Stimulated activated CD8-positive, alpha-beta memory T cell treated with anti-CD3 and anti-CD28 coated beads, Interleukin-15, amount 100 ng/mL, for 4 hours (primary cell): ENCODE measurements at places on chromosomes 1 and 21.

DNA sequence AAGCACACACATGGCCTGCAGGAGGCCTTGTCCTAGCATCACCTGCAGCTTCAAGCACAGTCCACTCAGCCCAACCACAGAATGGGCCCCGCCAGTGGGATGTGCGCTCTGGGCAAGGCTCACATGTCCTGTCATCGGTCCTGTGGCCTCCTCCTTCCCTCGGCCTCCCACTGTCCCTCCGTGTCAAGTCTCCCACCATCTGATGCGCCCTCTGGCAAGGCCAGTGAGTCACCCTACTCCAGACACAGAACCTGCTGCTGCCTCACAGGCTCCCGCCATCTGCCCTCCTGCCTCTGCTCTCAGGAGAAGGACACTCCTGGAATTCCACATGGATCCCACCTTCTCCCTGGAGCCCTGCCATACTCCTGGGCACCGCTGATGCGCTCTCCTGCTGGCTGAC, 14.2 kb downstream of the KCNAB2 start:
- no peak for DNase-seq

DNA sequence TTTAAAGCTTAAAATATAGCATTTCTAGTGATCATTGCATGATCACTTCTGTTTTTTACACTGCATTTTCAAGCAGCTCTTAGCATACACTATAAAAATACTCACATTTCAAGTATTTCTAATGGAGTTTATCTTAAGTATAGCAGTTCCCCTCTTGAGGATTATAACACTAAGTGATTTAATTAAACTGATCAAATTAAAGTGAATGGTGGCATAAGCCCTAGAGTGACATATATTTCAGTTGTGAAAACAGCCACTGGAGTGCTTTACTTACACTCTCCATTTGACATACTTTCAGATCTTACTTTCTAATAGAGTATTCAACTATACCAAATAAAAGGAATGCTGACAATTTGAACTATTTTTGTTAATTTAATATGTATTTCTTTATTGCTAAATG, 623.3 kb upstream of the TMPRSS15 start:
- no peak for DNase-seq

- DNase-seq = no peak
Observed at GRCh38 chr1:226649780-226650179, 89.3 kb downstream of the ITPKB start.

- no peak for DNase-seq
Observed at GRCh38 chr1:230545181-230545580, 97.1 kb upstream of the COG2 start.

- no peak for DNase-seq
Observed at GRCh38 chr1:87291107-87291506, 37.6 kb upstream of the LMO4 start.

- no peak for DNase-seq
Observed at GRCh38 chr1:162229549-162229948, 147.1 kb downstream of the SPATA46 start.

DNA sequence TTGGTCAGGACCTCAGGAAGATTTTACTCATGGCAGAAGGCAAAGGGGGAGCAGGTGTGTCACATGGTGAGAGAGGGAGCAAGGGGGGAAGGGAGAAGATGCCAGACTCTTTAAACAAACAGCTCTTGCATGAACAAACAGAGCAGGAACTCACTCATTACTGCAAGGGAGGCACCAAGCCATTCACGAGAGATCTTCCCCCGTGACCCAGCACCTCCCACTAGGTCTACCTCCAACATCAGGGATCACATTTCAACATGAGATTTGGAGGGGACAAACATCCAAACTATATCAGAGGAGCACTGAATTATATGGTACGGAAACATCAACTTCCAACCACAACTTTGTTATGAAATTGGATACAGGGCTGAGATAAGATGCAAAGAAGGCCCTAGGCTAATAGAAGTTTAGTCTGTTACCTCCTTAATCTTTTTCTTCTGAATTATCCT, 164.9 kb downstream of the ST6GALNAC3 start:
- DNase-seq = no peak

DNA sequence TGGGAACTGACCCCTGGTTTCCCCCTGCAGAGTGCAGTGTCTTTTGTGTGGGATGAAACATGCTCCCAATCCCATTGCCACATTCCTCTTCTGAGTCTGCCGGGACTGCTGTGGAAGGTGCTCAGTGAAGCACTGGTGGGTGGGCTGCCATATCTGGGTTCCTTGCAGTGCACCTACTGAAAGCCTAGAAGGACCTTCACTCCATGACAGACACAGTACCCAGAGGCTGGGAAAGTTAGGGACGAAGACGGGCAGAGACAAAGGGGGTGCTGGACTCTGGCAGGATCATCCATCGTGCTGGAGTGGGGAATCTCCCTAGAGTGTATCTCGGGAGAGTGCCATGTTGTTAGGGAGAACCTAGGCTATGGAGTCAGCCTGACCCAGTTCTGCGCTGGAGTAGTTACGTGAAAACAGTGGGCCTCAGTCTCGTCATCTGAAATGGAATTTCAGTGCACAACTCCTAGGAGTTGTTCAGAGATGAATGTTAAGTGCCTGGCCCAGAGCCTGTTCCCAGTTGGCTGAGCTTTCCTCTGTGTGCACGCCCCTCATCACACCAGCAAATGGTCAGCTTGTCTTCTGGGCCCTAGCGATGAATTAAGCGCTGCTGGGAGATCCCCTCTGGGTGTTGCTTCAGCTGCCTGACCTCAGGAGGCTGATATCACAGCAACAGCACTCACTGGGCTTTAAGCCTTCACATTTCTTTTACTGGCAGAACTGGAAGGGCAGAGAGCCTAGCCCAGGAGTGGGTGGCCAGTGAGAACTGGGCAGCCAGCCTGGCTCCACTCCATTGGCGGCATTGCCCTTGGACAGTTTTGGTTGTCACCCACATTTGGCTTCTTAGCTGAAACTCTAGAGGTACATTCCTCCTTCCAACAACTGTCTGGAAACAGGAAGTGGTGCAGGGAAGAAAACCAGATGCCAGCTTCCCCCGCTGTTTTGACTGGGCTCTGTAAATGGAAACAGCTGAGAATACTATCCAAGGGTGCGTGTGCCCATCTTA, 479.8 kb upstream of the VAMP3 start:
- no peak for DNase-seq

DNA sequence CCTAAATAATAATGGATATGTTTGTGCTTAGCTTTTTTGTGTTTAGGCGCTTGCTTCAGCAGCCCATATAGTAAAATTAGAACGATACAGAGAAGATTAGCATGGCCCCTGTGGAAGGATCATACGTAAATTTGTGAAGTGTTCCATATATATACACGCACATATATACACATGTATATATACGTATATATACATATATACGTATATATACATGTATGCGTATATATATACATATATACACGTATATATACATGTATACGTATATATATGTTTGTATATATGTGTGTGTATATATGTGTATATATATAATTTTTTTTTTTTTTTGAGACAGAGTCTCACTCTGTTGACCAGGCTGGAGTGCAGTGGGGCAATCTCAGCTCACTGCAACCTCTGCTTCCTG, 17.4 kb downstream of the SNX27 start:
- no peak for DNase-seq

DNA sequence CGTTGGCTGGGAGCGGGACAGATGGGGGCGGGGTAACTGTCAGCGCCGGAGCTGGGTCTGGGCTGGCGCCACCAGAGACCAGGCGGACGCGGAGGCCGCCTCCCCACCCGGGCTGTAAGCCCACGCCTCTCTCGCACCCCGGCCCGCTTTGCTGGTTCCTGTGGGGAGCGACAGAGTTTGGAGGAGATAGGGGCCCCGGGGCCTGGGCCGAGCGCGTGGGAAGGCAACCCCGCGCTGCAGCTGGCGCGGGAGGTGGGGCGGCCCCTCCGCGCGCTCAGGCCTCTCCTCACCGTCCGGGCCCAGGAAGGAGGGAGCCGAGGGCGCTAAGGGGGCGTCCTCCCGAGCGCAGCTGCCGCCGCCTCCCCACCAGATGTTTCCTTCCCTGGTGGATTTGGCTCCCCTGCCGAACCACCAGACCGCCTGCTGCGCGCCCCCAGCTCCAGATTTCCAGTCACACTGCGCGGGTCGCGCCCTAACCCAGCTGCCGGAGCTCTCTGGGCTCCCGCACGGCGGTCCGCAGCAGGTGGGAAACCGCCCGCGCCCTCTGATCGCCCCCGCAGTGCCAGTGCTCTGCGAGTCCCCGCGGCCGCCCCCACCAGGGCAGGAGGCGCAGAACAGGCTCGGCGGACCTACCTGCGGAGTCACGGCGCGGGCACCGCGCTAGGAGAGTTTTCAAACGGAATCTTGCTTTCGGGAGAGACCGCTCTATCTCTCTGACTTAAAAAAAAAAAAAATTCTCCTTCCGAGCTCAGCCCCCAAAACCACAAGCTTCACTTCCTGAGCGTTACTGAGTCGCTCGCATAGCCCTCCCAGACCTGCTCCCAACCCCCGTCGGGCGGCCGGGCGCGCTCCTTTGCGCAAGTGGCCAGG, 1.1 kb downstream of the GFI1 start:
- DNase-seq = peak; percentile 79

GRCh38 chr1:223233019-223233409, 90.0 kb upstream of the TLR5 start:
- DNase-seq = no peak

- DNase-seq = no peak
Observed at GRCh38 chr1:43056981-43057391, 98.3 kb upstream of the SLC2A1 start.
